ENCODE measurements at places on chromosomes 2 and 18.

GRCh38 chr2:17232776-17233556, 285.3 kb downstream of the RAD51AP2 start:
- DNase-seq = no peak

- no peak for DNase-seq
Measured at GRCh38 chr2:86304416-86304815, 33.0 kb downstream of the REEP1 start.

DNA sequence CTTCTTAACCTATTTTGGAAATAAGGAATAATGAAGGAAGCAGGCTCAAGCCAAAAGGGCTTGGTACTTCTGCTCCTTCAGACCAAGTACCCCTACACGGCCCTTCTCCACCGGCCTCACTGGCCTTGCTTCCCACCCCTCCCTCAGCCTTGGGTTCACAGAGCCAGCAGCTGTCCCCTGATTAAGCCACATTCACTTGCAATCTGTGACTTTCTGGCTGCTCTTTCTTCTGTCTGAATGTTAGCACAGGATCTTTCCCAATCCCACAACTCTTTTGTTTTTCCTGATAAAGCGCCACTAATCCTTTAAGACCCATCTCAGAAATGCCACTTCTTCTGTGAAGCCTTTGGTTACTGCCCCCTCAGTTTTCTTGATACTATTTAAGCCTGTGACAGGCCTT, 52.4 kb downstream of the REEP1 start:
- DNase-seq = peak; percentile 77

- no peak for DNase-seq
Measured at GRCh38 chr2:181255651-181256050, 201.5 kb upstream of the ITGA4 start.

GRCh38 chr2:17306706-17307105, 211.5 kb downstream of the RAD51AP2 start:
- DNase-seq = no peak

DNA sequence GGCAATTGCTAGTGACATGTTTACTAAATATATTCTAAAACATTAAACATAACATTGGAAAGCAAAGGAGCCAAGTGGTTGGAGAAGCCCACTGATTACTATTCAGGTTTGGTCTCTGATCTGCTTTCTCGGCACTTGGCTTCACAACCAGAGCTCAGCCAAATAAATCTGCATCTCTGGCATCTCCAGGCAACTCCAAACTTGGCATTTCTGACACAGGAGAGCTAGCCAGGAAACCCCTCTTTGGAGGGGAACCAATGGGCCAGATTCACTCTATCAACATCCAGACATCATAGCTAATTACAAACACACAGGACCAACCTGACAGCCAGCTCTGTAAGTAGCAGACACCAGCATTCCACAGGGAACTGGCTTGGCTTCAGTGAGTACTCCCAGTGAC, 150.3 kb upstream of the ETAA1 start:
- DNase-seq = peak; percentile 39

DNA sequence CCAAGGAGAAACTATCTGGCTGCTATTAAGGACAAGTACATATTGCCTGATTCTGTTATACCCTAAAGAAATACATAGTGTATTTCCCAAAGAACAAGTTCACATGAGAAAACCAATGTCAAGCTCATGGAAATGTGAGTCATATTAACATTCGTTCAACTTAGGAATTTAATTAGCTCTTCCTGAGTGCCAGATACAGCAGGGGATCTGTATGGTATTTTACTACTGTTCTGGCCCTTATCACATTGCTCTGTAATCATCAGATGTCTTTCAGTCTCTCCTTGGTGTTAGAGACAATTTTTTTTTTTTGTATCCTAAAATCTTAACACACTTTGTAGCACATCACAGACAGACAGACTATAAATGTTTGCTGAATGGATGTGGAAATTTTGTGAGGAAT, 395.0 kb upstream of the CRIM1 start:
- no peak for DNase-seq

- DNase-seq = no peak
Measured at GRCh38 chr2:181275643-181276070, 181.5 kb upstream of the ITGA4 start.

DNA sequence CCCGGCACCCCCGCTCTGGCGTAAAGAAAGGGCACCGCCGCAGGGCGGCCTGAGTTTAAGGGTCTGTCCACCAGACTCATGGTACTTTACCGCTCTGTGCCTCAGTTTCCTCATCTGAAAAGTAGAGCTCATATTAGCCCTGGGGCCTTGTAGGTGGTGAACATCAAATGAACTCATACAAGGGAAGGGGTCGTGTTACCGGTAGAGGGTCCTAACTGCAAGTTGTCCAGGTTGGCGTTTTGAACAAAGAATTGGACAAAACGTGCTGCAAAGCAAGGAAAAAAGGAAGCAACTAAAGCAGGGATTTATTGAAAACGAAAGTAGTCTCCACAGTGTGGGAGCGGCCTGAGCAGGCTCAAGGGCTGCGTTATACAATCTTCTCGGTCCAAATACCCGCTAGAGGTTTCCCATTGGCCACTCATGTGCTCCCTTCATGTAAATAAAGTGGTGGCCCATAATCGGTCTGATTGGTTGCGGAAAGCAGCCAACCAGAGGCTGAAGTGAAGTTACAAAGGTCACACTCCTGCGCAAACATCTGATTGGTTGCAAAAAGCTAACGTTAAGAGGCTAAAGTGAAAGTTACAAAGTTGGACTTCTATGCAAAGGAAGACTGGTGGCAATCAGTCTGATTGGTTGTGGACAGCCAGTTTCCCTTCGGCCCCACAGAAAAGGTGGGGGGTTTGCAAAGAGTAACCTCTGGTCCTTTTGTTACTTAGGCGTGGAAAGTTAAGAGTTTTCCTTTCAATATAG, 80.7 kb upstream of the LDLRAD4 start:
- DNase-seq = no peak

GRCh38 chr18:73881396-73881917, 266.2 kb downstream of the FBXO15 start:
- no peak for DNase-seq

GRCh38 chr2:82098617-82099016, 1794.1 kb upstream of the LRRTM1 start:
- DNase-seq = no peak

DNA sequence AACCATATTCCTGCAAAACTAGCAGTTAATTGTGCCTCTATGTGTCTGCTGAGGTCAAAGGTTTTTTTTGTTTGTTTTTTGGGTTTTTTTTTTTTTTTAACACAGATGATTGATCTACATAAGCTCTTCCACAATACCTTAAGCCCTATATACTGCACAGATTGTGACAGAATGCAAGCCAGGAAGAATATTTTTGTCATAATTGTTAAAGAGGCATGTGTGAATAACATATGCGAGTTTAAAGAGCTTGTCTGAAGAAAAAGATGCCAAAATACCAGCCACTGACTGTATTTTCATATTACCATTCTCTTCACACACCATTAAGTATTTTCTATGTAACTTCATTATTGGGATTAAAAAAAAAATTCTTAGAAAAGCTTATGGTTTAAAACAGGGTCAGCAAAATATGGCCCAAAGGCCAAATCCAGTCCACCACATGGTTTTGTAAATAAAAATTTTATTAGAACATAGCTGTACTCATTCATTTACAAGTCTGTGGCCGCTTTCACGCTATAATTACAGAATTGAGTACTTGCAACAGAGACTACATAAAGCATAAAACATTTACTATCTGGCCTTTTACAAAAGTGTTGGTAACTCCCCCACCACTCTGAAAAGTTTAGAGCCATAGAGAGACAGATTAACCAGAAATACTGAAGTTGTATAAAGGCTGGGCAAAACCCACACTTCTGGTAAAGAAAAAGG, 89.9 kb downstream of the TRIP12 start:
- no peak for DNase-seq

- DNase-seq = peak; percentile 64
Measured at GRCh38 chr2:219017201-219017931, 23.9 kb downstream of the CFAP65 start.

GRCh38 chr2:74232426-74232825, 34.0 kb downstream of the MTHFD2 start:
- DNase-seq = no peak

GRCh38 chr2:34705551-34706247, 1106.6 kb upstream of the FAM98A start:
- DNase-seq = no peak

DNA sequence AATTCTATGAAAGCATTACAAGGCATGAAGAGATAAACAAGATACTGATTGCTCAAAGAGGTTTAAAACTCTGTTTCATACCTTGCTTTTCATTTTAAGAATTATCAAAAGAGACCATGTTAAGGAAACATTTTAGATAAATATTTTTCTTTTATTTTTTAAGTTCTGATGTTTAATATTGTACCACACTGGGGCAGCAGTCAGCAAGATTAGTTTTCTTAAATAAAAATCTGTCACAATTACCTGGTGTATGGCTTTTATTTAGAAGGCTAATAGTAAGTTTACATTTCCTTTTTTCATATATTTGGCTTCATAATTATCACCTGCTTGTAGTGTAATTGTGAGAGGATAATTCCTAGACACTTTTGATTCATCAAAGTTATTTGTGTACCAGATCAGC, 46.4 kb downstream of the ZNF804A start:
- peak; percentile 18 for DNase-seq

- no peak for DNase-seq
Measured at GRCh38 chr2:64727013-64727767, 73.5 kb upstream of the SERTAD2 start.

DNA sequence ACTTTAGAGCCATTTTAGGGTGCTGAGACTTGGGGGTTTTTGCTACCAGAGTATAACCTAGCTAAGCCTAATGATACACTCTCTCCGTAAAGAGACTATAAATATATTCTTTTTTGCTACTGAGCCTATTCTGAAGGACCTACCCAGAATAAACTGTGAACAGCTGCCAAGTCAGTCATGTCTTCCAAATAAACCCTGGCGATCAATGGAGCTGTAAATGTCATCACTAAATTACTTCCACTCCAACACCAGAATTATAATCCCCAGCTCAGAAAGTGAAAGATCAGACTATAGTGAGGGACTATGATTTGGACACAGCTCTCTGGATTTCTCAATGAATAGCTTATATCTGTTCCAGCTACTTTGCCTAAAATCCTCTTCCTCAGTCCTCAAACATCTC, 178.9 kb downstream of the METTL4 start:
- DNase-seq = peak; percentile 12

DNA sequence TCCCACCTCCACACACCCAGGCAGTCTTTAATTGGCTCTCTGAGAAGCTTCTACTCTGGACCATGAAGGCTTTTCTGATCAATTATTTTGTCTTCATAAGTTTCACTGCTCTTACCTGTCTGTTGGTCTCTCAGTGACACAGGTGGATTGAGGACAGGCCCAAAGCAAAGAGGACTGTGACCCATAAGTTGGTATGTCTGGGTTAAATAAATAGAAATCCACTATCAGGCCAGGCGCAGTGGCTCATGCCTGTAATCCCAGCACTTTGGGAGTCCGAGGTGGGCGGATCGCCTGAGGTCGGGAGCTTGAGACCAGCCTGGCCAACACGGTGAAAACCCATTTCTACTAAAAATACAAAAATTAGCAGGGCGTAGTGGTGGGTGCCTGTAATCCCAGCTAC, 2.7 kb upstream of the SLC16A14 start:
- no peak for DNase-seq
